Stimulated activated CD8-positive, alpha-beta memory T cell treated with anti-CD3 and anti-CD28 coated beads, Interleukin-4, amount 100 ng/mL, for 4 hours (primary cell): ENCODE measurements at places on chromosomes 13 and 19.

DNA sequence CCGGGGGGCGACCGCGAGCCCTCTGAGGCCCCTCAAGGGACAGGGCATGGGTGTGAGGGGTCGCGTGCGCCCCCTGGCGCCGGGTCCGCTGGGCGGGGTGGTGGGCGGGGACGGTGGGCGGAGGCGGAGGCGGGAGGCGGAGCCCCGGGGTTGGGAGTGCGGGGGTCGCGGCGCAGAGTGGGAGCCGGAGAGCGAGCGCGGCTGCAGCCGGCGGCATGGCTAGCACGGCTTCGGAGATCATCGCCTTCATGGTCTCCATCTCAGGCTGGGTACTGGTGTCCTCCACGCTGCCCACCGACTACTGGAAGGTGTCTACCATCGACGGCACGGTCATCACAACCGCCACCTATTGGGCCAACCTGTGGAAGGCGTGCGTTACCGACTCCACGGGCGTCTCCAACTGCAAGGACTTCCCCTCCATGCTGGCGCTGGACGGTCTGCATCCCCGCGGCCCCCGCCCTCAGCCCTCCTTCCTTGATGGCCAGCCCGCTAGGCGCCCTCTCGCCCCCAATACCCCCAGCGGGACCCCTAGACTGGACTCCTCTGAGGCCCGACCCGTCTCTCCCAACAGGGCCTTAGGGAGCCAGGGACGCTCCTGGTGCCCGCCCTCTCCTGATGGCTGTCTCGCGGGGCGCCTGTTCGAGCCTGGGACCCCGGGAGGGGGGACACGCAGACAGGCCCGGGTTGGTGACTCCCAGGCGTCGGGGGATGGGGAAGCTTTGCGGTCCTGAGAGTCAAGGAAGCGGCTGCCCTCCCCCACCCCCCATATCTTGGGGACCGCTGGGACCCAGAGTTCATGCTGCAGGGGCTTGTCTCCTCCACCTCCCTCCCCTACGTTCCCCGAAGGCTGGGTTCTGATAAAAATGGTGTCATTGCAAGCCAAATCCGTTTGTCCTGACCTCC is at the start of gene CLDN10:
Gene CLDN10, plus strand, starts transcription at position 182 of the 903 bp plus-strand sequence. Its CDS starts 34 bp downstream, at position 216.
- DNase-seq: no peak

GRCh38 chr19:33290082-33290815 is 12.1 kb downstream of the CEBPA start:
- DNase-seq: no peak

GRCh38 chr19:38333245-38333644 is 2.4 kb upstream of the CATSPERG start:
- no peak for DNase-seq

GRCh38 chr13:46535825-46536224 is 17.1 kb upstream of the LRCH1 start:
- no peak for DNase-seq

DNA sequence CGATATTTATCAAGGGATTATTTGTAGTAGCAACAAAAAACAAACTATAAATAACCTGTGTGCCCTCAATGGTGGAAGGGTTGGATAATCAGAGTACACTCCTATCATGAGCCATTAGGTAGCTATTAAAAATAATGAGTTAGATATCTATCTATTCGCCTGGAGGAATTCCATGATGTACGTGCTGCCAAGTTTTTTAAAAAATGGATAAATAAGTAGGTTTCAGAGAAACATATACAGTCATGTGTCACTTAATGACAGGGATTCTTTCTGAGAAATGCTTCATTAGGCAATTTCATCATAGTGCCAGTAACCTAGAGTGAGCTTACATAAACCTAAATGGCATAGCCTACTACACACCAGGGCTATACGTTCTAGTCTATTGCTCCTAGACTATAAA is 6.2 kb upstream of the OR1I1 start:
- DNase-seq: no peak
